ENCODE measurements at places on chromosomes 12 and 14.

- no peak for DNase-seq
Measured at GRCh38 chr12:13082861-13083260, 20.6 kb downstream of the GSG1 start.

GRCh38 chr14:74135426-74135825, 50.7 kb downstream of the LIN52 start:
- DNase-seq = no peak

- no peak for DNase-seq
Measured at GRCh38 chr12:45468751-45469615, 253.1 kb downstream of the ANO6 start.

DNA sequence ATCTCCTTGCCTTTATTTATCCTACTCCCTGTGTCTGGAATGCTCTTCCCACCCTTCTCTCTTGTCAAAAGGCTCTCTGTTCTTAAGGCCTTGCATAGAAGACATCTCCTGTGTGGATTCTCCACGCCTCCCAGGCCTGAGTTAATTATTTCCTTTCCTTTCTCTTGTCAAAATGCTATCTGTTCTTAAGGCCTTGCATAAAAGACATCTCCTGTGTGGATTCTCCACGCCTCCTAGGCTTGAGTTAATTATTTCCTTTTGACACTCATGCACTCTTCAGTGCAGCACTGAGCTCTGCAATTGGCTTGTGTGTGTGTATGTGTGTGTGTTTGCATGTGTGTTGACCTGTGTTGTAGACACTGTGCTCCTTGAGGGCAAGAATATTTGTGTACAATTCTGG, 52.1 kb upstream of the DCD start:
- no peak for DNase-seq

GRCh38 chr12:41697161-41697560, 447.5 kb downstream of the GXYLT1 start:
- no peak for DNase-seq

GRCh38 chr12:105223352-105223845, 12.6 kb downstream of the APPL2 start:
- DNase-seq = no peak

- DNase-seq = no peak
Measured at GRCh38 chr14:101464310-101464983, 96.8 kb upstream of the DIO3 start.

- no peak for DNase-seq
Measured at GRCh38 chr12:79451365-79451764, 239.4 kb downstream of the PAWR start.

DNA sequence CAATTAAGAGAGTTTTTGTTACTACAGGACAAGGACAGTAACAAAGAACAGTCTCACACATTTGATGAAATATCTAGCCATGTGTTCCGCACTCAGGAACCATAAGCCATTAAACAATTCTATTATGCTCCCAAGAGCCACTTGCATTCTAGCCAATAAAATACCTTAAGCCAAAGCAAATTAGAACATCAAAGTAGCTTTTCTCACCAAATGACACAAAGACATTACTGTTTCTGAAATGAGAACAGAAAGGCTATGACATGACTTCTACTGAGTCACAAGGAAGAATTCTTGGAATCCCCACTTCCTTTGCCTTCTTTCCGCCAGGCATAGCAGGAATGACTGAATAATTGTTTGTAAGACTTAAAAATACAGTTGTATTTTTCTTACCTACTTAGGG, 445.8 kb downstream of the ATP23 start:
- DNase-seq = no peak

DNA sequence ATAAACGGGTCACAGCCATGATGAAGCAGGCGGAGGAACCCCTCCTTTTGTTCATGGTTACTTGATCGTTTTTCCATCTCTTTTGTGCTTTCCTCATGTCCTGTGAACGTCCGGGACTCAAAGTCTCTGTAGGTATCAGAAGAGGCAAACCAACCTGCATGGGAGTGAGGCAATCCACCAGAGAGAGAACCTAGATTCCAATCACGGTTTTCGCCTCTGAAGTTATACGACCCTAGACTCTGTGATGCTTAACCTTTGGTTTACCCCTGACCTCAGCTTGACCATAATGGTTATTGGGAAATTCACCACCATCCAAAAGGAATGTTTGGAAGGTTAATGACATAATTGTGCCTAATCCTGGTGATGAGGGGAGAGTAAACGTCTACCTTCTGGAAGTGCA, 186.8 kb upstream of the PRICKLE1 start:
- no peak for DNase-seq

Data from activated CD4-positive, CD25-positive, alpha-beta regulatory T cell (primary cell).